ENCODE measurements at places on chromosomes 6 and 20. TPM values are rescaled to one million over a fixed set of nuclear protein-coding genes. Genes with fewer than 3 reads are reported as not detected.

Gene SLC17A4
- total RNA-seq: not detected

Gene BPIFB1
- not detected for total RNA-seq

Gene COL19A1
- total RNA-seq: not detected

Gene BTN1A1
- total RNA-seq: not detected

Gene RAB32
- total RNA-seq: 0.89 TPM

Gene CD93
- total RNA-seq: 1.5 TPM

Gene TMEM14B
- total RNA-seq: 98.0 TPM

GRCh38 chr6:129730477-129731165 lies 20.6 kb upstream of the ARHGAP18 start:
- peak; percentile 80 for DNase-seq

DNA sequence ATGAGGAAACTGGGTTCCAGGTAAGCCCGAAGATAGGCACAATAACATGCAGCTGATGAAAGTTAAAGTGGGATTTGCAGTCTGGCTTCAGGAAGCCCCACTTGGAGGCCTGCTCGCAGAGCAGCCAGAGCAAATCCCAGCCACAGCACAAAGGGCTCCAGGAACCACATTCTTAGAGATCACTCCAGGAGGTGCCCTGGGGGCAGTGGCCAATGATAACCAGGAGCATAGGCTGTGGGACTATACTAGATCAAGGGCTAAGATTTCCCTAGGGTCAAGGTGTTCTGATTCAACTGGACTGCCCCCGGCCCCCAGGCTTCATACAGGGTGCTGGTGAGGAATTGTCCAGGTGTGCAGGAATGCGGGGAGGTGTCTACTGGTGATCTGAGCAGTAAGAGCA lies 133.9 kb upstream of the PTPRT start:
- no peak for DNase-seq

DNA sequence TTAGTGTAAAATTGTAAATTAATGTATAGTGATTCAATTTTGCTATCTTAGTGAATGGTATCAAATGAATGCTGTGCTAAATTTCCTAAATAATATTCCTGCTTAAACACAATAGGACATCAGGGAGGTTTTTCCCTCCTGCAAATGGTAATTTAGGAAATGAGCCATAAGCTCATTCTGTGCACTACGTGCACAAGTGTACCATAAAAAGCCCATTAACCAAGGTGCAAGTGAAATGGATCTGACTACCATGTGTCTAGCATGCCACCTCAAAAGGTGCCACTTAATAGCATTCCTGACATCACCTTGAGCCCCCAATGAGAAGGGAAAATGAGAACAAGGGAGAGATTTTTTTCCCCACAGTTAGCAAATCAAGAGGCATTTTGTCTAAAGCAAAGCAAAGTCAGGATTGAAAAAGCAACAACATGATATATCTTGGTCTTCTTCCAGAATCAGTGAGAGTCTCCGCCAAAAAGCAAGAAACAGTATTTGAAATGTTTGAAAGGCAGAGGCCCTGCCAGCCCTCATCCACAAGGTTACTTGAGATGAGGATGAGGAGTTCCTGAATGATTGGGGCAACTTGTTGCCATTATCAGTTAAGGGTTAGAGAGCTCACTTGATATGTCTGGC lies 334.2 kb upstream of the RSPO3 start:
- DNase-seq: no peak

- DNase-seq: no peak
Measured at GRCh38 chr20:20201639-20202038, 149.3 kb downstream of the CFAP61 start.

DNA sequence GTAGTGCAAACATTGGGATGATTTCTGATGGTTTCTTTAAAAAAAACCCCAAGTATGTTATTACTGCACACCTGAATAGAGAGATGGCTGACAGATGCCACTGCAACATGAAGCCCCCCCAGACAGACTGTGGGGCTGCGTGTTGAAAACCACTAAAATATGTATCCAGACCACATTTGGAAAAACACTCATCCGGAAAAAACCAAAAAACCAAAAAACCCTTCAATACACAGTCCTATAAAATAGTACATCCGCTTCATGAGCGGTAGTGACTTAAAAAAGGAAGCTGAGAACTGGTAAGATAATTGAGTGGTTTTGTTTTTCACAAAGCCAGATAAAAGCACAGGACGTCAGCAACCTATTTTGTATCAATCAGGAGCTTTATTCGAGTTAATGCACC lies 47.1 kb upstream of the EDN3 start:
- DNase-seq: peak; percentile 72

DNA sequence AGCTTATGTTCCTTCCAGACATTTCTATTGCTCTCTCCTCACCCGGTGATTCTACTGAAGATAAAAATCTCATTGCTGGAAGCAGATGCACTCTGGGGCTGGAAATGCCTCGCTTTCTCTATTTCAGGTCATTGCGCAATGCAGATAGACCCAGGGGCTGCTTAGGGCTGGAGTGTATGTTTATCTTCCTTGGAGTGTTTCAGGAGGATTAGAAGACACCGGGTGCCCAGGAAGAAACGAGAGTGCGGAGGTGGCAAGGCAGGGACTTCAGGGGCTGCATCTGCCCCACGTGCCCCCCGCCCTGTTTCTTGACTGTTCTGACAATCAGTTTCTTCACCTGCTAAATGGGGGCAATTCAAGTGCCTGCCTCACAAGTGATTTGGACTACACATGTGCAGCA lies 45.6 kb upstream of the IYD start:
- DNase-seq: no peak

DNA sequence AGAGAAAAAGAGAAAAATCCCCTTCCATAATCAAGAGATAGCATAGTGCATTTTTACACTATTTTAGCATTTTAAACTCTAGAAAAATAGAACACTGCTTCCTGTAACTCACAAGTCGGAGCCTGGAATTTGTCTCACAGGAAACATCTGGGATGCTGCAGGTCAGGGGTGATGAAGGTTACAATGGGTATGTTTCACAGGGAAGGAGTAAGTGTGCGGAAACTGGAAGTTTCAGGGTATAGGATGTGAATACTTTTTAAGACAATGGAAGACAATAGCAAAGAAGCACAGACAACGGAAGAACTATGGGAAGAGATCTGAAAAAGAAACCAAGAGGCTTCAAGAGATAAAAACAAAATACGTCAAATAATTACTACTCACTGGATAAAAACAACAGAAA lies 361.0 kb upstream of the MARCKS start:
- DNase-seq: no peak

DNA sequence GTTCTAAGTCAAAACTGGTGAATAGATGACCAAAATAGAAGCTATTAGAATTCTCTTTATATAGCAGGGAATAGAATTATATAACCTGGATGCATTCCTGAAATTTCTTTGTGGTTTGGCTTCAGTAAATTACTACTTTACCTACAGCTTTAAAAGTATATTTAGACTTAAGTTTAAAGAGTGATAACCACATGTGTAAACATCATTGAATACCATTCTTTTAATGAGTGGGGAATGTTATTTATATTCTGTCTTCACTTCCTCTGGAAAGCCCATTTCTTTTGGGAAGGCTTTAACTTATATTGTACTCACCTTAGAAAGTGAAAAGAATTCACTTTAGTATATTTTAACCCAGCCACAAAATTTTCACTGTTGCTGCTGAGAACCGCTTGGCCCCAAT lies 39.1 kb downstream of the PLEKHG1 start:
- DNase-seq: no peak

GRCh38 chr6:15595461-15596173 lies 67.2 kb downstream of the DTNBP1 start:
- DNase-seq: no peak

DNA sequence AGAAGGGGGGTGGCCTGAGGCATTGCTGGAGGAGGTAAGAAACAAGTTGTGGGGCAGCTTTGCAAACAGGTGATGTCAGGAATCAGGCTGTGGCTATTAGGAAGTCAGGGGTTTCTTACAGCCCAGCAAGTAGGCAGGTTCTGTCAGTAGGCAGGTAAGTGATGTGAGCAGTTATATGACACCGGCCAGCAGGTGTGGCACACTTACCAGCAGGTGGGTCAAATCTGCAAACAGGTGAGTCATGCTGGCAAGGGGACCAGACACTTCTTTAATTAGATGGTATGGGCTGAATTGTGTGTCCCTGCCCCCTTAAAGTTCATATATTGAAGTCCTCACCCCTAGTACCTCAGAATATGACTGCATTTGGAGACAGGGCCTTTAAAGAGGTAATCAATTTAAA lies 16.4 kb upstream of the ENPP4 start:
- no peak for DNase-seq

GRCh38 chr20:3565851-3566250 lies 95.0 kb downstream of the ATRN start:
- DNase-seq: no peak

DNA sequence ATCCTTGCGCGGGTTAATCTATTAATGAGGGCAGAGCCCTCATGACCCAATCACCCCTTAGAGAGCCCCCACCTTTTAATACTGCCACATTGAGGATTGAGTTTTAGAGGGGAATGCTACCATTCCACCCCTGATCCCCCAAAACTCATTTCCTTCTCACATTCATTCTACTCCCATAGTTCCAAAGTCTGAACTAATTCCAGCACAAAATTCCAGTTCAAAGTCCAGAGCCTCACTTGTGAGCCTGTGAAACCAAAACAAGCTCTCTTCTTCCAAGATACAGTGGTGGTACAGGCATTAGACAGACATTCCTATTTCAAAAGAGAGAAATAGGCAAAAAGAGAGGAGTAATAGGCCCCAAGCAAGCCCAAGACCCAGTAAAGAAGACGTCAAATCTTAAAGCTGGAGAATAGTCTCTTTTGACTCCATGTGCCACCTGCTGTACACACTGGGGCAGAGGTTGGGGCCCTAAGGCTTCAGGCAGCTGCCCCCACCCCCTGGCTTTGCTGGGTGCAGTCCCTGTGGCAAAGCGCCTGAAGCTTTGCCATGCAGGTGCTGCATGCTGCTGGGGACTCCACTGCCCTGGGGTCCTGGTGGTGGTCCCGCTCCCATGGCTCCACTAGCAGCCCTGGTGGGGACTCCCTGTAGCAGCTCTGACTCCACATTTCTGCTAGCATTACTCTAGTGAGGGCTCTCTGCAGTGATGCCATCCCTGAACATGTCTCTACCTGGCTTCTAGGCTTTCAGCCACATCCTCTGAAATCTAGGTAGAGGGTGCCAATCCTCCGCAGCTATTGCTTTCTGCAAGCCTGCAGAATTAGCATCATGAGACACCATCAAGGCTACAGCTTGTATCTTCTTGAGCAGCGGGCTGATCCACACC lies 41.3 kb downstream of the RSPH3 start:
- peak; percentile 61 for DNase-seq

- DNase-seq: no peak
Measured at GRCh38 chr20:23034721-23035671, at the start of gene SSTR4. Gene SSTR4 (plus strand): TSS chr20:23035312. CDS start chr20:23035484, 172 bp downstream.

- DNase-seq: no peak
Measured at GRCh38 chr6:122683989-122684651, 73.9 kb downstream of the PKIB start.

GRCh38 chr6:43454696-43455530 lies 435 bp downstream of the DLK2 start:
- peak; percentile 71 for DNase-seq

DNA sequence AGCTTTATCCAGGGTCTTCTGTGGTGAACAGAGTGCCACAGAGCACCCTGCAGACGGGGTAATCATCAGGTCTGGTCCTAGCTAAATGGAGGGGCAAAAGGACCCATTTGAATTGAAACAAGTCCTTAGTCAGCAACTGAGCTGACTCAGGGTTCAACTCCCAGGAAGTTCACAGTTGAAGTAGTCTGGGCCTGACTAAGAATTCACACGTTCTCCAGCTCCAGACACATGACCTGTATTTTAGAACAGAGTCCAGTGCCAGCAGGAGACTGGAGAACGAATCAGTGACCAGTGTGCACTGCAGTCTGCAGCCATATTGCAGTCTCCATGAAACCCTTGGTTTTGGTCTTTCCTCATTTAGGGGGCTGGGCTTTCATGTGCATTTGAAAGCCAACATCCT lies 85.2 kb downstream of the ELOVL4 start:
- no peak for DNase-seq

GRCh38 chr6:21359926-21360325 lies 233.6 kb upstream of the SOX4 start:
- DNase-seq: no peak

DNA sequence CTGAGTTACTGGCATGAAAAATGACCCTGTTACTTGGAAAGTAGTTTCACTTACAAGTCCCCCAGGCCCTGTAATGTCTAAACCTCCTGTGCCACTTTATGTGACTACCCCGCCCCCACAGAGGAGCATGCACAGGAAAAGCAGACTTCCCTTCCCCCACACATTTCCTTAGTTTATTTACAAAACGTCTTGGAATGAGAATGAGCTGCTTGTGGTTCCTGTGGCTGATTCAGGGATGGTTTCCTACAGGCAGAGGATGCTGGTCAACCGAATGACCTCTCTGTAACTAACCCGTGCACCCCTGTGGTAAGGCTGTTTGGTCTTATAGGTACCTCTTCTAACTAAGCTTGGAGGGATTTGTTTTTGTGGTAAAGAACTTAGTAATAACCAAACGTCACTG lies 28.5 kb downstream of the RSPO3 start:
- DNase-seq: no peak
